ENCODE measurements at places on chromosomes 1 and 21. TPM values are rescaled to one million over a fixed set of nuclear protein-coding genes. Genes with fewer than 3 reads are reported as not detected.

LCE2A gene
- not detected for total RNA-seq

ENO1 gene
- 1,205 TPM for total RNA-seq

RAP1GAP gene
- total RNA-seq, result 0.38 TPM

NEK2 gene
- not detected for total RNA-seq

FAM167B gene
- 4.3 TPM for total RNA-seq

BATF3 gene
- total RNA-seq, result 5.2 TPM

GRCh38 chr1:110272045-110272444 lies 61.9 kb downstream of the KCNC4 start:
- DNase-seq, result no peak

GRCh38 chr1:35499231-35499630 lies 58.0 kb downstream of the KIAA0319L start:
- DNase-seq, result no peak

DNA sequence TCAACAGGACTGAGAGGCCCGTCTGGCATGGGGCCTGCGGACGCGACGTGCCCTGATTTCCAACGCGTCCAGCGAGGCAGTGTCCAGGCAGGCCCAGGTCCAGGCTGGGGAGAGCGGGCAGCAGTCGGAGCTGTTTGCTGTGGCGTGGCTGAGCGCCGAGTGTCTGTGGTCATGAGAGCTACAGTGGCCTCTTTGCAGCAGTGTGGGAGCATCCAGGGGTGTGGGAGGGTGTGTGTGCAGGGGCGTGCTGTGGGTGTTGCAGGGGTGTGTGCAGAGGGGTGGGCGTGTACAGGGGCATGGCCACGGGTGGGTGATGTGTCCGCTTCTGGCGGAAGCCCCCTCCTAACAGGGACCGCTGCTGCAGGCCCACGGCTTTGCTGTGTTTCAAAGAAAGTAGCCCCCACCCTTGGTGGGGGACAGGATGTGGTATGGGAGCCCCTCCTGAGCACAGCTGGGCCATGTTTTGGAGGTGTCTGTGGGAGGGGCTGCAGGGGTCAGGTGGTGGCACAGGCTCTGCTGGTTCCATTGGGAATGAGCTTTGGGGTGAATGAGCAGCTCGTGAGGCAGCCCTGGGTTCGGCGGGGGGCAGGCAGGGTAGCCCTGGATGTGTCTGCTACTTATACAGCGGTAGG lies 17.7 kb downstream of the PLCH2 start:
- no peak for DNase-seq

DNA sequence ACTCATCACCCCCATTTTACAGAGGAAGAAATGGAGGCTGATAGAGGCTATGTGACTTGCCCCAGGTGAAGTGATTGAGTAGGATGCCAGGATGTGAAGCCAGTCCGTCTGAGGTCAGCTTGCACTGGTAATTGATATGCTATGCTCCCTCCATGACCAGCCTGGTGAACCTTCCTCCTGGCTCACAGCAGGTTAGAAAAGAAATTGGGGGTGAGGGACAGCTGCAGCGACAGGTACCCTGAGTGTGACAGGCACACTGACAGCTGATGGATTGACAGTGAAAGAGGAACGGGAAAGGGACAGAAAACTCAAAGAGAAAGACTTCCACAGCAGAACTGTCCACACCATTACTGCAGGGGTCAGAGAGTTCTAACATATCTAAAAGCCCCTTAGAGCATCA lies 102.1 kb downstream of the SUSD4 start:
- DNase-seq, result no peak

GRCh38 chr1:70979313-70979712 lies 68.3 kb downstream of the PTGER3 start:
- no peak for DNase-seq

DNA sequence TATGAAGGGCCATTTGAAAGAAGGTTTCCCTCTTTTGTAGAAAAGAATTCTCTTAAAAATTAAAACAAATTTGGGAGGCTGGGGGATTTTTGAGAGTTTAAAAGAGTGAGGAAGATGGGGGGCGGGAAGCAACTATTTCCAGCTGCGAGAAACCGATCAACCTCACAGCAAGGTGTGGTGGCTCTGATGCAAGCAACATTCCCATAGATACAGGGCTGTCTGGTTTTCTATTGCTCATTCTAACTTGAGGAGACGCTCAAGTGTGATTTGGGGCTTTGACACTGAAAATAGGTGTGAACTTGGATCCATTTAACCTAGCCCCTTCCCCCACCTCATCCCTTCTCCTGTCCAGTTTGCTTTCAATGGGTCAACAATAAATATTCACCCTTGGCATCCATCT lies 7.2 kb downstream of the RUNX1 start:
- DNase-seq, result no peak

DNA sequence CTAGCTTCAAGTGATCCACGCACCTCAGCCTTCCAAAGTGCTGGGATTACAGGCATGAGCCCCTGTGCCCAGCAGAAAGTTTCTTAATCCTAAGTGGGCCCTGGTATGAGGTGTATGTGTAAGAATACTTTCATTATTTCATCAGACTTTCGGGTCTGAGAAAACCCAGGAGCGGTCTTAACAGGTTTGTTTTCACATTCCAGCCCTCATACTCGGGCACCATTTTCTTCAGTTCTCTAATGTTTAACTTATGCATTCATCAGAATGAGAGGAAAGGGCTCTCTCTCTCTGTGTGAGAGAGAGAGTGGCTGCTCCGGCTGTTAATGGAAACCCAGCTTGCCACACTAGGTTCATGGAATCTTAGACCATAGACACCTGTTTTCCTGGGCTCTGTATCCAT lies 4.2 kb upstream of the PADI1 start:
- no peak for DNase-seq

DNA sequence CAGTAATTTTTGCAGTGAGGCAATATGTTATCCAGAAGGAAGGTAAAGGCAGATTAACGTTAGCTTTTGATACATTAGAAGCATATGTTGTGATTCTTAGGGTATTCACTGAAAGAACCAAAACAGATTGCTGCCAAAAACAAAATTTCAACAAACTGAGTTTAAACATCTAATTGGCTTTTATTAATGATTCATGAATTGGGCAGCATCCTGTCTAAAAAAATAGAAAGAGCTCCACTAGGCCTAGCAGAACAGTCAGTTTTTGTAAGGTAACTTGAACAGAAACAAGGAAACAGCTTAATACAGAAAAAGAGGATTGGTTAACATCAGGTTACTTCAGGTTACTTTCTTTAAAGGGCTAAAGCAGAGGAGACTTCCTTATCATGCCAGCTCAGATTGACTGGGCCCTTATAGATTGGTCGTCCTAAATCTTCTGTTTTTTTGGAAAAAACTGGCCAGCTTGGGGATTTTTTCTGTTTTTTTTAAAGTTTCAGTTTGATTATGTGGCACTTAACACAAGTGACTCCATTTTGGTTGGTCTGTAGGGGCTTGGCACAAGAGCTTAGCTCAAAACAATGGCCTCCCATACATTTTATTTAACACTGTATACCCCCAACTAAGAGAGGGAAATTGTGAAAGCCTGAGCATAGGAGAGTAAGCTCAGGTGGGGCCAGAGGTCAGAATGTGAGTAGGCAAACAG lies 36.8 kb upstream of the GALNT2 start:
- no peak for DNase-seq

GRCh38 chr1:101022294-101022693 lies 3.3 kb downstream of the DPH5 start:
- DNase-seq, result no peak

- DNase-seq, result no peak
These were observed 4.3 kb upstream of the S100A9 start for GRCh38 chr1:153353226-153353947.

DNA sequence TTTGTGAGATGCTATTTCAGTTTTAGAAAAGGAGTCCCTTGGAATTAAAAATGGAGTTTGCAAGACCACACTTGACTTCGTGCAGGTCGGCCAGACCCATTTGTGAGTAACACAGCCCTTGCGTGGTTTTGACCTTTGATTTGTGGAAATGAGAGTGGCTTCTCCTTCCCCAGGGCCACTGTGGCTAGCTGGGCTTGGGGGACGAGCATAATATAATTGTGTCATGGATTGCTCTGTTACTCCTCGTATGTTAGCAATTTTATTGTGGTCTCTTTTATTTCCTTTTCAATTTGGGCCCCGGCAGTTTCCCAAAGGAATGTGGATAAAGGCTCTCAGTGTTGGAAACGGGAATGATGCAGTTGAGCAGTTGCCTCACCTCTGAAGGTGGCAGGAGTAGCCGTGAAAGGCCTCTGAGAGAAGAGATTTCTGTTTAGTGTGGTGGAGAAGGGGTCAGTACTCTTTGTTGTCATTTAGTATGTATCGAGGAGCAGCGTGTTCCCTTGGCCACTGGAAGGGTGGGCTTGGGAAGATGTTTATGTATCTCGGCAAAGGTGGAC lies 194.6 kb downstream of the PBX1 start:
- DNase-seq, result no peak

- DNase-seq, result no peak
These were observed 24.4 kb downstream of the EFCAB7 start for GRCh38 chr1:63547621-63548294.

DNA sequence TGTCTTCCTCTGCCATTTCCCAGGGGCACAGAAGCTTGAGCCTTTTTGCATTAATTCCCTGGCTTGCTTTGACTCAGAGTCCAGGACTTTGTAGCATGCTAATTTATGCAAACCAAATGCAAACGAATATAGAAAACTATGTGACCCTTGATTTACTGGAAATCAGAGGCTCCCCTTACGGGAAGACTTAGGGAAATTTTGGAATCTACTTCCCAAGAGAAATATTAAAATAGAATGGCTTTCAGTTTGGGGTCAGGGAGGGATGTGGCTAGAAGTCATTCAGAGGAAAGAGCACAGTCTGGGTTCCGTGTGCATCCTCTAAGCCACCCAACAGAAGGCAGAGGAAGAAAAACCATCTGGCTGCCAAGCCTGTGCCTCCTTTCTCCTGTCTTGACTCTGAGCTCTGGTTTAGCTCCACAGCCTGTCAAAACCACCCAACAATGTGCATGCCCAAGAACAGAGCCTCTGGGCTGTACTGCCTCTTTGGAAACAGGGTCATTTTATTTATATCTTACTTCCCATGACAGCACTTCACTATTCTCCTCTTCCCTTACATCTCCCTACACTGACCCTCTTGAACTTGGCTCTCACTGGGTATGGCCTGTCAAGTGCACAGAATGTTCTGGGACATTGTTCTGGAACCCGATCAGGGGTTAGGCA lies 30.1 kb downstream of the ATF3 start:
- DNase-seq, result no peak

- DNase-seq, result no peak
These were observed 10.3 kb downstream of the SH3GLB1 start for GRCh38 chr1:86714561-86715244.

- DNase-seq, result no peak
These were observed 144.4 kb downstream of the GABPA start for GRCh38 chr21:25879203-25879602.

GRCh38 chr1:149915429-149916192 lies 2.0 kb downstream of the SV2A start:
- no peak for DNase-seq

GRCh38 chr1:1603671-1604373 lies 3.9 kb upstream of the FNDC10 start:
- DNase-seq, result no peak

DNA sequence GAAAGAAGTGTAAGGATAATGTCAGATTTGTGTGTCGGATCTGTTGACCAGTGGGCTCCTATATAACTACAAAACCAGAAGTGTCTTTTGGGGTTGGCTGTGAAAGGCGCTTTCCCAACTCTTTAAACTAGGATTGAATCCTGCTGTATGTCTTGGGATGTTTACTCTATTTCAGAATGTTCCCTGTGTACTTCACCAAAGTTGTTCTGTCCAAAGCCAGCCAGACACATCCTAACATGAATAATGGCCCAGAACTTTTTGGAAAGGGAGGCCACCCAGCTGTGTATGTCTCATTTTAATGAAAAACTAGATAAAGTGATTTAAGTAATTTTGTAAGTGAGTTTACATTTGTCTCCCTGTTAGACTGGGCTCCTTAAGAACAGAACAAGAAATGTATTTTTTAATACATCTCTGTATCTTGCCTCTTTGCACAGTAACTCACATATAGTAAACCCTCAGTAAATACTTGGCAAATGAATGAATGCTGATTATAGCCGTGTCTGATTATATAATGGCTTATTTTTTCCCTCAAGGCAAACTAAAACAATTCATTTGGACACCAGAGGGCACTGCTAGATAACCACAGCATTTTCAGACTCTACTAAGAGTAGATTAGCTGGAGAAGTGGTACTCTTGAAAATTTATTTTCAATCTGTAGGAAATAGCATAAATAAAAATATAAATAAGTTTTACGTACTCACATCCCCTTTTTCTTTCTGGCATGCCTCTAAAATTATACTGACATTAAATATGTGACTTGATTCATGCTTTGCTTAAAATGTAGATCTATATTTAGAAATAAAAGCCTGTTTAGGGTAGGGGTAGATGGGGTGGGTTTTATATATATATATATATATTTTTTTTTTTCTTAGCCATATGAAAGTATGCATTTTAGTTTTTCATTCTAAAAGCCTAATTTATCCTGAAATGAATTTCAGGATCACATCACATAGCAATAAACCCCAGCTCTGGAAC lies 23.8 kb downstream of the TSEN15 start:
- no peak for DNase-seq

- no peak for DNase-seq
These were observed 3.1 kb downstream of the TNNT2 start for GRCh38 chr1:201374364-201374763.

- DNase-seq, result no peak
These were observed 102.8 kb upstream of the ZNF648 start for GRCh38 chr1:182164273-182164672.

- DNase-seq, result no peak
These were observed 7.7 kb upstream of the MPZL1 start for GRCh38 chr1:167714098-167714438.

- no peak for DNase-seq
These were observed 805.8 kb downstream of the USP25 start for GRCh38 chr21:16535626-16536025.

GRCh38 chr1:58165073-58165472 lies 381.5 kb downstream of the OMA1 start:
- no peak for DNase-seq

DNA sequence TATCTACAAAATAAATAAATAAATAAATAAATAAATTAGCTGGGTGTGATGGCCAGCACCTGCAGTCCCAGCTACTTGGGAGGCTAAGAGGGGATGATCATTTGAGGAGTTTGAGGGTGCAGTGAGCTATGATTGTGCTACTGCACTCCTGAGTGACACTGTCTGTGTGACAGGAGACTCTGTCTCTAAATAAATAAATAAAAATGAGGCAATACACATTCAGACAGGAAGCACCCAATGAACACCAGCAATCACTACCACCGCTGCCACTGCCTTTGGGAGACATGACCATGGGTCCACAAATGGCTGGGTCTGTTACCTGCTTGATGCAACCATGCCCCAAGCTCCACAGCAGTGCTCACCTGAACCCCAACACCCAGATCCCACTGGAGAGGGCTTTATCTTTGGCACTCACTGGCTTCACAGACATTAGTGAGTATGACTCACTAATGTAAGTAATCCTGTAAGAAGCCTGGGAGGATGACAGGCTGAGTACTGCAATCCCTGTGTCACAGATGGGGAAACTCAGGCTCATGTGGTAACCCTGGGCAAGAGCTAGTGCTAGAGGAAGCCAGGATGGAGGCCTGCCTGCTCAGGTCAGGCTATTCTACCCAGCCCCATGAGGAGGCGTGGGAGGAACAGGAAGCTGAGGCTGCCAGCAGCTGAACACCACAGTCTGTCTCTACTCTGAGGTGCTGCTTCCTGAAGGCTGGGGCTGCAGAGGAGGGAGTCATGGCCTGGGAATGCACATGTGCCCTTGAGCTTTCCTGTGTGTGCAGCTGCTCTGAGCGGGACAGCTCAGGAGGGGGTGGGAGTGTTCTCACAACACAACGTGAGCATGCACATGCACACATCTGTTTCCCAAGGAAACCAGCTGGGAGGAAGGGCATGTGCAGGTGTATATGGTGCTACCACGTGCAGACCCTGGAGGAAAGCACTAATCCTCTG lies 43.0 kb downstream of the SLC9A1 start:
- DNase-seq, result peak; percentile 78

Data from omental fat pad (tissue), 4 donors.